ENCODE measurements at places on chromosomes 2 and 18.

- no peak for DNase-seq
These were observed 57.2 kb downstream of the HS6ST1 start for GRCh38 chr2:128261245-128262128.

DNA sequence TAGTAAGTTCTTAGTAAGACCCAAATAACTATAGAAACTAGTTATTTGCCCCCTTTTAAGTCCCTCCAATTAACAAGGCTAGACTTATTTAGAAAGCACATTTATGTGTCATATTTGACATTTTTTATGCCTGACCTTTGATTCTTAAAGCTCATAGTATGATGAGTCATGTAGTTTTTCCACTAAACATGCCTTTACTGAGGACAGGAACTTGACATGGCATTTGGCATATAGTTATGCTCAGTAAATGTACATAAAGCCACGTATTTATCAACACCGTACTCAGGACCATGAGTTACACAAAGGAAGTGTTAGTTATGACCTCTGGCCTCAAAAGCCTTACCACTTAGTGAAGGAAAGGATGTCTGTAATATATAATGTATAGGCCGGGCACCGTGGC is 78.9 kb downstream of the GNAL start:
- DNase-seq: no peak

GRCh38 chr2:179021258-179021657 is 28.7 kb downstream of the CCDC141 start:
- DNase-seq: no peak

GRCh38 chr18:35344736-35345459 is 678 bp upstream of the ZNF24 start:
- no peak for DNase-seq

DNA sequence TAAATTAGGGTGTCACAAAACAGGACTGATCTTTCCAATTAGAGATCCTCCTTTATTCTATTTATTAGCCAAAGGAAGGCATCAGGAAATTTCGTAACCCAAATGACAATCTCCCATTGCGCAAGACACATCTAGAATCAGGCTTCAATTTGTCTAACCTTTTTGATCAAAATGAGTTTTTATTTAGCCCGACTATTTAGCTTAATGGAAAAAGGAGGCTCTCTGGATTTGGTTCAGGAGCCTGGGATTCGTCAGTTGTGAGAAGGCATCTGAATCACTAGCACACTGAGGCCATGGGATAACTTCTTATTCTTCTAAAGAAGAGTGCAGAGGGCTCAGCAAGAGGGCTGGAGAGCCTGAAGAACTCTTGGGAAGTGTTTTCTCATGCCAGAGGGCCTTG is 332.1 kb upstream of the ETAA1 start:
- no peak for DNase-seq

GRCh38 chr2:74764429-74765272 is 69.3 kb upstream of the HK2 start:
- no peak for DNase-seq

DNA sequence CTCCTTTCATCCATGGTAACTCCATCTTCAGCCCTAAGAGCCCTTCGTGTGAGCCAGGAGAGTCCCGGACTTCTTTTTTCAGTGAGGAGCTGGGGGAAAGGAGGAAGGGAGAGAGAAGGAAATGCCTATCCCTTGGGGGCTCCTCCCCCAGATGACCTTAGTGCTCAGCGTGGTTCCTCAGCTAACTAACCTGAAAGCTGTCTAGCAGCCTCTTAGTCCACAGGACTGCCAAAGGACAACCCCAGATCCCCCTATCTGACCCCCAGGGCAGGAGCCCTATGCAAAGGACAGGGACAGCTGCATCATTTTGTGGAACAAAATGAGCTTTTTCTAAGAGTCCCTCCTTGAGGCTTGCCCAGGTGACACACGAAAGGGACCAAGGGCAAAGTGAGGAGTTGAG is 7.9 kb downstream of the SPR start:
- no peak for DNase-seq

DNA sequence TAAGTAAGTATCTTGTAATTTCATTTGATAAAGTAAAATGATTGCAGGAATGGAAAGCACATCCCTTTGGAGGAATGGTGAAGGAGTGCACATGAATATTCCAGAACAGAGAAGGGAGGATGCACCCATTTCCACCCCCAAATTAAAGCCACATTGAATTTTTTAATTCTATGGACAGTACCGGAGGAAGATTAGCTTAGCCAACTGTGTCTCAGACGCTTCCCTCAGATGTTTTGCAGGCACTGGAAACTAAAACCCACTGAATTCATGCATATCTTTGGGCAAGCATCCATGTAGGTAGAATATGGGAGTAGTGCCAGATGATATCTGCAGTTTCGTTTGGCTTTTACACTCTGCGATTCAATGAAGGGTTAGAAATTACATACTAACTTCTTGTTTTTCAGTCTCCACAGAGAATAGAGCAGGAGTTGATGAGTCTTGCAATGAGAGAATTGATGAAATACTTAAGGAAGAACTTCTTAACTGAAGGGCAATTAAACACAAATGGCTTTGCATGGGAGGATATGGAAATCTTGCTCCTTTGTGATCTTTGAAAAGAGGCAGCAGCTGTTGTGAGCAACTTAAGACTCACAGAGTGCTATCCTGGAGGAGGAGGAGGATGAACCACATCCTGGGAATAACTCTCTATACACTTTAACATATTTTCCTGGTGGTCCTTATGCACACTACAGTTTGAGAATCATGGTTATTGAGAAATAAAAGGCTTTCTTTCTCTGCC is 71.7 kb upstream of the MYO3B start:
- no peak for DNase-seq

DNA sequence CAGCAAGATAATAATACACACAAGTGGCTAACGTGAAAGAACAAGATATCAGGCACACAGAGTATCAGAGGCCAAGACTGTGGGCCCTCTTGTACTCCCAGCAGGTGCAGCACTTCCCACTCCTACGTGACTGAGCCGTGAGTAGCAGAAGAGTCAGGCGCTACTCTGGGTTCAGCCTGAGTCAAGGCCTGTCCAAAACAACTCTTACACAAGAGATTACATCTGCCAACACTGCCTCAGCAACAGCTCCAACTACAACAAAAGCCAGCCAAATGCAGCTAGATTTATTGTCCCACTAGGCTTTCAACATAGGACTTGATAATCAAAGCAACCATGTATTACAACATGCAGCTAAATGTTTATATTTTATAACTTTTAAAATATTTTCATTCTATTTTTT is 56.2 kb downstream of the ITSN2 start:
- DNase-seq: no peak

GRCh38 chr2:205670292-205670691 is 12.0 kb upstream of the NRP2 start:
- no peak for DNase-seq

GRCh38 chr2:197760293-197760657 is 24.8 kb downstream of the BOLL start:
- DNase-seq: no peak

- DNase-seq: no peak
These were observed 27.2 kb downstream of the SNED1 start for GRCh38 chr2:241025639-241026038.

GRCh38 chr2:180122874-180123273 is 115.8 kb upstream of the CWC22 start:
- no peak for DNase-seq

- DNase-seq: no peak
These were observed 110.1 kb downstream of the POLE4 start for GRCh38 chr2:75068546-75068945.

DNA sequence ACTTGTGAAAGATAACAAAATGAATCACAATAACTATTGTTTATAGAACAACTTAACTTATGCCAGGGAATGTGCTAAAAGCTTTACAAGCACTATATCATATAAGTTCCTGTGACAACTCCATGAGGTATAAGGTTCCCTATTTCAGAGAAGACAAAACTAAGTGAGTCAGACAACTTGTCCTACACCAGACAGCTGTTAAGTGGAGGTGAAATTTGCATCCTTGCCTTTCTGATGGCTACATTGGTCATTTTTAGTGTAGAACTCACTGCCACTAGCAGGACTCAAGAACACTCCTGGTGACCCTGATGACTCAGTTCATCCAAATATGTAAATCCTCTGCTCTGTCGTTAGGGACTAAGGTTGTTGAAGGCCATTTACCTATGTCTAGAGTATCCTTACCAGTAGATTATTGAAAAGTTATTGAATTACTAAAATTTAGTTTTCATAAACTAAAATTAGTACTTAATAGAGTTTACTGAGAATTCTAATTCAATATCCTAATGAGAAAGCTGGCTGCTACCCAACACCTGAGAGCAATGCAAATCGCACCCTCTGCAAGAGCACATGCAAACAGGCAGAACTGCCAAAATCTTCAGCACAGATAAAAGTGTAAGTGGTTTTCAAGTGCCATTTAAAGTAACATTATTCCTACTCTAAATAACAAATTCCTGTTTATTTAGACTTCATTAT is 636.2 kb downstream of the NRXN1 start:
- no peak for DNase-seq

DNA sequence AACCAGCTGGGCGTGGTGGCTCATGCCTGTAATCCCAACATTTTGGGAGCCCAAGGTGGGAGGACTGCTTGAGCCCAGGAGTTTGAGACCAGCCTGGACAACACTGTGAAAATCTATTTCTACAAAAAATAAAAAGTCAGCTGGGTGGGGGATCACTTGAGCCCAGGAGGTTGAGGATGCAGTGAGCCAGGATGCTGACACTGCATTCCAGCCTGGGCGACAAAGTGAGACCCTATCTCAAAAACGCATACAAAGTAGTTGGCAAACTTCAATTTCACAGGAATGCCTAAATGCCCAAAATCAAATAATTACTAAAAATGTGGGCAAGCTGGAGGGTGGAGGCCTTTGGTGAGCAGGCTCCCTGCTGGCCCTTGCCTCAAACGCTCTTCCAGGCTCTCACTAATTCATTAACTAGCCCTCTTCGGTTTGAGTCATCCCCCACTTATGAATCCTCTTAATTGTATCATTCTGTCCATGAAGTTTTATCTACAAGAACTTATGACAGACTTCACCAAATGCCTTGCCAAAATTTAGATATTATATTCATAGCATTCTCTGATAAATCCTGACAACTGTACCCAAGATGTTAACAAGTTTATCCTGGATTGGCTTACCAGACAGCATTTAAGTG is 68.7 kb upstream of the ZFP36L2 start:
- no peak for DNase-seq

- no peak for DNase-seq
These were observed 62.2 kb upstream of the PMAIP1 start for GRCh38 chr18:59837586-59837985.

GRCh38 chr18:31205273-31205672 is 42.6 kb upstream of the DSC1 start:
- no peak for DNase-seq

DNA sequence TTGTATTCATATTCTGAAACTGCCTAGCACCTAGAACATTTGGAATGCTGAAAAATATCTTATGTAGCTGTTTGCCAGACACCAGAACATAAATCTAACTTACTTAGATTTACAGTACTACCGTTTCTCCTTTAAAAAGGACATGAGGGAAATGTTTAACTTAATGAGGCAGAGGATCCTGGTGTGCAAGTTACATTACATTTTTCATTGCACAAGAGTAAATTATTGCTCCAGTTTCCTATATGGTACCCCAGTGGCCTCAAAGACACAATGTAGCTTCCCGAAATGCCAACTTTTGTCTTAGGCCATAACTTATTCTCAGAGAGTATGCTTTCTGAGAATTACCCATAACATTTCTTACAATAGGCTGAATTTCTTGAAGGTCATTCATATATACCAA is 105.5 kb upstream of the DTNA start:
- no peak for DNase-seq

DNA sequence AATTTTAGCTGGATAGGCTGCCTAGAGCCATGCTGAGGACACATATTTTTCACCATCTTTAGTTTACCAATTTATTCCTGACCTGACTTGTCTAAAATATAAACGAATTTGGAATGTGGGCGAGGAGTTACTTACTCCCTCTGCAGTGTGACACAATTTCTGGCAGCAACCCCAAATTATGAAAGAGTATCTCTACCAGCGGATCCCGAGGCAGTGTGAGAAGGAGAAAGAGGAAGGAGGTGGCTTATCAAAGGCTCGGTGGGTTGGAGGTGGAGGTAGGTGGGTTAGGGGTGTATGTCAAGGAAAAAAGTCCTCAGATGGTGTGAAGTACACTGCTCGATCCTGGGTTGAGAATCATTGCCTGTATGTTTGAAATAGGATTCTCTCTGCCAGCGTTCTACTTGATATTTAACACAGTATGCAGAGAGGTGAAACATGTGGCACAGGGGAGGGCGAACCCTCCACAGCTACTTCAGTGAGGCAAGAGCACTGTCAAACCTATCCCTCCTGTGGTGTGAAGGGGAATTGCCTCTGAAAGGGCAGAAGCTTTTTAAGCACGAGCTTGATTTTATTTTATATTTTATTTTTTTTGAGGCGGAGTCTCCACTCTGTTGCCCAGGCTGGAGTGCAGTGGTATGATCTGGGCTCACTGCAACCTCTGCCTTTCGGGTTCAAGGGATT is 76.0 kb downstream of the RFTN2 start:
- no peak for DNase-seq

- no peak for DNase-seq
These were observed 86.4 kb upstream of the HK2 start for GRCh38 chr2:74747411-74748080.

DNA sequence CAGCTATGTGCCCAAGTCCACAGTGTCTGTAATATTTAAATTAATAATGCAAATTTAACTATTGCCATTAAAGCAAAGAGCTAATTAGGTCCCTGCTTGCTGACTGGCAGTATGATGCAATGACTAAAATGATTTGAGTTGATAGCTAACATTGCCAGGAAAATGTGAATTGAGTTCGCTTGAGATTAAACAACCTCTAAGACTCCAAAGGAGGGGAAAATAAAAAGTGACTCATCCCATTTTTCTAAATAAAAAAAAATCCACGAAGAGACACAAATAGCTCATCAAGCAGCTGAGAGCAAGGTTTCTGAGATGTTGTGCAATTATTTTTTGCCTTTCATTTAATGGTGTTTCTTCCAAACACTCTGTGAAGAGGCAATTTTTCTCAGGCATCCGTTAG is 413.0 kb downstream of the MTX2 start:
- no peak for DNase-seq

- no peak for DNase-seq
These were observed at the start of gene COLEC12 for GRCh38 chr18:500632-501405. Gene COLEC12, minus strand, starts transcription at chr18:500701. Its CDS starts 187 bp downstream, at chr18:500514.

- no peak for DNase-seq
These were observed 2.5 kb upstream of the IL36RN start for GRCh38 chr2:113056521-113056920.

DNA sequence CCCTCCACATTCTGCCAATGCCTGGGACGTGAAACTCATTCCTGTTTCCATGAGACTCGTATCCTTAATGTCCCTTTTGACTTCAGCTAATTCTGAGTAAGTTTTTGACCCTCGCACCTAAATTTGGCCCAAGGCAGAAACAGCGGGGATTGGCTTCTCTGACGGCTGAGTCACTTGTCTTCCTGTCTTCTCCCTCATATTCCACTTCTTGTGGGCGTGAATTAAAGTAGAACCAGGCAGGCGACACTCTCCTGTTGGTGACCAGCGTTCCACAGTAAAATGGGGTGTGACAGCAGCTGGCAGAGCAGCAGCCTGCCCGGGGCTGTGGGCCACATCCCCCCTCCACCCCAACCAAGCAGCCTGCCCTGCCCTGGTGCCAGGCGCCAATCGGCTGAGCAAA is 15.5 kb downstream of the TTC32 start:
- DNase-seq: no peak

Data from caudate nucleus (tissue), 63 donors.